ENCODE measurements at places on chromosomes 6 and 20. TPM values are rescaled to one million over a fixed set of nuclear protein-coding genes. Genes with fewer than 3 reads are reported as not detected.

Gene RSPO3
- 8.8 TPM for total RNA-seq

Gene HDGFL1
- not detected for total RNA-seq

Gene FUT9
- 0.04 TPM for total RNA-seq

Gene TOX2
- total RNA-seq, result 0.44 TPM

Gene LRRC1
- 6.7 TPM for total RNA-seq

Gene CLIC1
- total RNA-seq, result 219 TPM

Gene CST2
- not detected for total RNA-seq

Gene ZNF334
- 8.5 TPM for total RNA-seq

DNA sequence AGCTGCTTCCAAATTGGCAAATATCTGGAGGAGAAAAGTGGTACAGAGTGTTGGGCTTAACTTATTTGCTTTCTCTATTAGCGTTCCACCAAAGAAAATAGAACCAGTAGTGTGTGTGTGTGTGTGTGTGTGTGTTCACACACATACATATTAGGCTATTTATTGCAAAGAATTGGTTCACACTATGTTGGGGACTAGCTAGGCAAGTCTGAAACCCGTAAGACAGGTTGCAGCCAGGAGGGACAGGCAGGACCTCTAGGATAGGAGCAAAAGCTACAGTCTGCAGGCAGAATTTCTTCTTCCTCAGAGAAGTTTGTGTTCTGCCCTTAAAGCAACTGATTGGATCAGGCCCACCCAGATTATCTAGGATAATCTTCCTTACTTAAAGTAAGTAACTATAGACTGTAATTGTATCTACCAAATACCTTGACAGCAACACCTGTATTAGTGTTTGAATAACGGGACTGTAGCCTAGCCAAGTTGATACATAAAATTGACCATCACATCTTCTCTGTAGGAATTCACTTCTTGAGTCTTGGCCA is 12.8 kb downstream of the KCTD20 start:
- DNase-seq, result no peak

GRCh38 chr6:143745166-143746133 is 67.7 kb downstream of the PHACTR2 start:
- DNase-seq, result peak; percentile 85

GRCh38 chr20:38132910-38133501 is 32.1 kb downstream of the TGM2 start:
- no peak for DNase-seq

DNA sequence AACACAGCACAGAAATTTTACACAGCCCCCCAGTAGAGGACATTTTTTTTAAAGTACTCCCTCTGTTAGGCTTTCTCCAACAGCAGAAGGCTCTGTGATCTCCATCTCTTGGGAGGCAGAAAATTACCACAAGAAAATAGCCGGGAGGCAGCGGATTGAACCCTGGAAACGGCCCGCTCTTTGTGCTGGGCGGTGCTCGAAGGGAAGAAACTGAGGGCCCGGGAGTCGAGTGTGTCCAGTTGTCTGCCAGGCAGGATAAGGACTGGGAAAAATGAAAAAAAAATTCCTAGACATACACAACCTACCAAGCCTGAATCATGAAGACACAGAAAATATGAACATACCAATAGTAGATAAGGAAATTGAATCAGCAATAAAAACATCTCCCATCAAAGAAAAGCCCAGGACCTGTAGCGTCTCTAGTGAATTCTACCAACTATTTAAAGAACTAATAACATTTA is 31.5 kb downstream of the POM121L2 start:
- DNase-seq, result no peak

GRCh38 chr6:168711049-168711640 is 270.2 kb downstream of the SMOC2 start:
- DNase-seq, result no peak

GRCh38 chr6:13550656-13551055 is 23.7 kb upstream of the SIRT5 start:
- DNase-seq, result no peak

DNA sequence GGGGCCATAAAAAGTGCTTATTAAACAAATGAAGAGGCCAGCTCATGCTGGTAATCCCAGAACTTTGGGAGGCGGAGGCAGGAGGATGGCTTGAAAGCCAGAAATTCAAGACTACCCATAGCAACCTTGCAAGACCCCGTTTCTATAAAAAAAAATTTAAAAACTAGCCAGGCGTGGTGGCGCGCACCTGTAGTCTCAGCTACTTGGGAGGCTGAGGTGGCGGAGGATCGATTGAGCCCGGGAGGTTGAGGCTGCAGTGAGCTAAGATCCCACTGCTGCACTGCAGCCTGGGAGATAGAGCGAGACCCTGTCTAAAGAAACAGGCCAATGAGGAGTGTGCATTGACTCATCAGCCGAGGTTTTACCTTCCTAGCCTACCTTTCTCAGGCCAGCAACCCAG is 15.2 kb downstream of the NPEPL1 start:
- no peak for DNase-seq

DNA sequence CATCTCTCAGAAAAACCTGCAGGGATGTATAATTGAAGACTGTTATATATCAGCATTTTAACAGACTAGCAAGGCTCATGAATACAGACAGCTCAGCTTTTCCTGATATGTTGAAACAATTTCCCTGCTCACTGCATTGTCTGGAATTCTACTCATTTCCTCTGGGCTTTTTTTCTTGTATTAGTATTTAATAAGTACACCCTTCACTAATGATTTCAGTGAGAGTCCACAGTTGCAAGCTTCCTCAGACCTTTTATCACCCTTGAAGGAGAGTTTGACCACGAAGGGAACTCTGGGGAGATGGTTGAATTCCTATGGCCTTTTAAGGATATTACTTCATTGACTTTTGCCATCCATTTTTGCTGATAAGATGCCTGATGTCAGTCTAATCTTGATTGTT is 248.7 kb downstream of the ADGB start:
- DNase-seq, result no peak

DNA sequence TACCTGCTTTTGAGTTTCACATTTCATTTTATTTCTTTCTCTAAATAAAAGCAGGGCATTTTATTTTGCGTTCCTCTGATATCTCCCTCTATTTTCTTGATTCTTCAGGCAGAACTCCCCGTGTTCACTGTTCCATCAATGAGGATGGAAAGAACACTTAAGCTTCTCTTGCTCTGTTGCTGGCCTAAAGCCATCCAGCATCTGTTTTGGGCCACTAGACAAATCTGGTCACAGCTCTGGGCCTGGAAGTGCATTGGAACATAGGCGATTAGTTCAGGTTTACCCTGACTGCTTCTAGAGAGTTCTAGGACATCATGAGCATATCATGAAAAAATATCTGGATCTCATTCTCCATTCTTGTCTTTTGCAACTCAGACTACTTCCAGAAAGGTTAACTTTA is 611.2 kb downstream of the UTRN start:
- peak; percentile 83 for DNase-seq

DNA sequence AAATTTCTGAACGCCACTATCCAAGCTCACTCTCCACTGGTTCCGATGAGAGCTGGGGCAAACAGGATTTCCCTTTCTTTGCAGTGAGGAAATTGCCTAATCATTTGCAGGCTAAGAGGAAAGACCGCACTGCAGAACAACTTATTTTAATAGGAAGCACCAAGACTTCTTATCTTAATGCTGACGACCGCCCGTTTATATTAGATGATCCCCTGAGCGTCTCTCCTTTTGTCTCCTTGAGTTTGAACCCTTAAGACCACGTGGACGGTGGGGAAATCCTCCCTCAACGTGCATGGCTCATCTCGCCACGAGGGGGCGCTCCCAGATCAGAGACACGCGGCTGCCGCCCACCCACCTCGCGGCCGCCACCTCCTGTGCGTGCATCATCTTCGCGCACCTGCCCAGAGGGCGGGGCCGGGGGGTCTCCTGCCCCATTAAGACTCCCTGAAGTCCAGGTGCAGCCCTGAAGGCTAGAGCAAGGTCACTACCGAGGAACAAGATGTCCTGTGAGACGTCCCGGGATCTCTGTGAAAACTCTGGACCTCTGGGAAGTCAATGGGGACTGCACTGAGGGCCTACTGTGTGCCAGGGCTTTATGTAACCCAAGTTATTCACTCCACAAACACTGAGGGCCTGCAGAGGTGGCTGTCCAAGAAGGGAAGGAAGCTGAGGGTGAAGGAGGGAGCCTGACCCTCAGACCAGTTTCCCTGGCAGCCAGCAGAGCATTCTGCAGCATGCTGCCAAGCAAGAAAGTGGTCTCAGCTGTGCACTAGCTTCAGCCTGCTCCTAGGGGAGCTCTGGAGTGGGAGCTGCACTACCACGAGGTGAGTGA is 28.1 kb downstream of the PDYN start:
- DNase-seq, result peak; percentile 70

DNA sequence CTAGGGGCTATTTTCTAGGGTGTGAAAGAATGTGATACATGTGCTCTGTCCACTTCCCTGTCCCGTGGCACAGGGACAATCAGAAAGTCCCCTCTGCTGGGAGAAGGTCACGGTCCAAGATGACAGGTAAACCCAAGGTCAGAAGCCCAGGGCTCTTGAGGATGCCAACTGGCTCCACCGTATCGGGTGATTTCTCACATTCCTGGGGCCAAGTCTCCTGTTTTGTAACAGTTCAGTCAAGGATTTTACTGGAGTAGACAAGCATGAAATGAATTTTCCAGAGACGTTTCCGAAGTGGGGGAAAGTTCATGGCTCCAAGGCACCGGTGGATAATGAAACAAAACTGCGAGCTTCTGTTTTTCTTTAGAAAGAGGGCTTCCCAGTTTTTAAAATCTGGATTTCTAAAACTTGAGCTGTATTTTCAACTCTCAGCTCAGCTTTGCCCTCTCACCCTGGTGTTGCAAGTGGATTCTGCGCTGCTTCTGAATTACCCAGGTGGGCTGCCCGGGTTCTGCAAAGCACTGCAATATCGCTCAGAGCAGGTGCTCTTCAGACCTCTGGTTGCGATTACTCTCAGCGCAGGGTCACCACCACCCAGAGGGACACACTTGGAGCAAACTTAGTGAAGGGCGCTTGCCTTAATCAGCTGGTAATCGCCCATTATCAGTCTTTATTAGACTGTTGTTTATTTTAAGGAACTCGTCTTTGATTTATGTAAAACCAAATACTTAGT is 64.4 kb upstream of the TMEM170B start:
- peak; percentile 88 for DNase-seq

DNA sequence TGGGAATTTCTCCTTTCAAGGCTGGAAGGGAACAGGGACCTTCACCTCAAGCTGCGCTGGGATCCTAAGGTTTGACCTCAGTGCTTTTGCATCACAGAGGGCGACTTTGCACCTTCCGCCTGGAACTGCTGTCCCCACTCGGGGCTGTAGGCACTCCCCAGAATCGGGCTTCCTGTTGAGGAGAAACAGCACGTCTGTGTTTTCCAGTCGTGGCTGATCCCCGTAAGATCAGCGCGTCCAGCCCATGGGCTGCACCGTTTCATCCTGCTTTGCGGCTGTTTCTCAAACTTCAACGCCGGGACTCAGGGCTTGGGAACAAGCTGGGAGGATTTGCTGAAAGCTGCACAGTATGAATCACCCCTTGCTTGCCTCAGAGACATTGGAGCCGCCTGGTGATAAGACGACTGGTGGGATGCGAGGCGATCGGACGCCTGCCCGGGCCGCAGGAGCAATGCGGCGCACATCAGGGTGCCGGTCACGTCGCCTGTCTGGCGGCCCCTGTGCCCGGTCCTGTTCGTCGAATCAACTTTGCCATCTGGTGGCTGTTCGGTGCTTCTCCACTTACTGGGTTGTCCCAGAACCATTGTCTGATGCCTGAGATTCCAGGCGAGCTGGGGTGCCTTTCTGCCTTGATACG is 53.6 kb upstream of the FRMD1 start:
- peak; percentile 91 for DNase-seq

DNA sequence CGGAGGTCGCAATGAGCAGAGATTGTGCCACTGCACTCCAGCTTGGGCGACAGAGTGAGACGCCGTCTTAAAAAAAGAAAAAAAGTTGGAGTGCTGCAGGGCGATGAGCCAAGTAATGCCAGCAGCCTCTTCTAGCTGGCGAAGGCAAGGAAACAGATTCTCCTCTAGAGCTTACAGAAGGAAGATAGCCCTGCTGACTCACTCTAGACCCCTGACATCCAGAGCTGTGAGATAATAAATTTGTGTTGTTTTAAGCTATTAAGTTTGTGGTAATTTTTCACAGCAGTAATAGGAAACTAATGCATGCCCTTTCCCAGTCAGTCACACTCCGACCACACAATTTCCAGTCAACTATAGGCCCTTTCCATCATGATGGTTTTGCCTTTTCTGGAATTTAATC is 16.4 kb downstream of the PRSS16 start:
- DNase-seq, result no peak

All from muscle of leg (tissue), 16 donors.